WTC11 (cell line): ENCODE measurements at places on chromosomes 6 and 20. TPM values are rescaled to one million over a fixed set of nuclear protein-coding genes. Genes with fewer than 3 reads are reported as not detected.

- H3K36me3 ChIP-seq, result no peaks in the 10 kb centered on the region
- H3K27me3 ChIP-seq, result peaks cover 50% of the 10 kb centered on the region
- DNase-seq, result no peak
- H3K4me1 ChIP-seq, result peaks cover 28% of the 10 kb centered on the region
These were observed 114.8 kb downstream of the RTN4IP1 start for GRCh38 chr6:106514583-106514885.

The THEMIS gene
- total RNA-seq, result 0.39 TPM in 1 of 3 replicates, not detected in the others

The VPS52 gene
- 43.0 to 46.8 TPM (median 43.1 TPM) in 3 replicates for total RNA-seq

The HDGFL1 gene
- total RNA-seq, result not detected in 3 replicates

- H3K27me3 ChIP-seq, result no peaks in the 10 kb centered on the region
- DNase-seq, result no peak
- H3K27ac ChIP-seq, result no peak overlapping the region
- H3K36me3 ChIP-seq, result peaks cover 12% of the 10 kb centered on the region
- H3K4me1 ChIP-seq, result peaks cover 18% of the 10 kb centered on the region
These were observed 66.6 kb downstream of the CDKAL1 start for GRCh38 chr6:20600831-20601230.

- H3K36me3 ChIP-seq, result no peaks in the 10 kb centered on the region
- DNase-seq, result no peak
- H3K27me3 ChIP-seq, result no peaks in the 10 kb centered on the region
- no peak overlapping the region for H3K27ac ChIP-seq
These were observed 184.7 kb downstream of the HDGFL1 start for GRCh38 chr6:22754061-22754460.

DNA sequence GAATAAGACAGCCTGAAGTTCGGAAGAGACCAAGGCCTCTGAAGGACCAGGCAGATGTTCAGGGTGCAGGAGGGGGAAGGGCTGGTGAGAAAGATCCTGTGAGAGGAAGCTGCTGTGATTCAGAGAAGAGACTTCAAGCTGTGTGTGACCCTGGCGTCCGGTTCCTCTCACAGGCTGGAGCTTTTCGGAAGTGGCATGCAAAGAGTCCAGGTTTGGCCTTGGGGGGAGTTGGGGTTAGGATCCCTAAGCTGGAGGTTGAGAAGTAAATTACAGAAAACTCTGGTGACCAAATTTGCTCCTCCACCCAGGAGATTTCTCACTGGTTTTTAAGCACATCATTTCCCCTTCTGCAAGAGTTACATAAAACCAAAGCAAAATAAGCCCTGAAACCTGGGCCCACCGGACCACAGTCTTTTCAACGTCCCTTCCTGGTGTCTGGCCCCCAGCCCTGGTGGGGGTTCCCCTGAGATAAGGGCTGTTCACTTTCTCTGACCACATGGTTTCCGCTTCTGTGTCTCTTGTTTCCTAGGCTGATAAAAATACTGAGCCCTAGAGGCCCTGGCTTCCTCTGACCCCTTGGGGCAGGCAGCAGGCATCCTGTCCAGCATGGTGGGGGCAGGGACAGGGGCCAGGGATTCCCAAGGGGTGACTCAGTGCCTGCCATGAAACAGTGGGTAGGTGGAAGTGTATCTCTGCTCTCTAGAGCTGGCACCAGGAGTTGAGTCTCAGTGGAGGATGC lies 12.0 kb upstream of the LTA start:
- DNase-seq, result no peak
- H3K36me3 ChIP-seq, result peaks cover 15% of the 10 kb centered on the region
- H3K4me1 ChIP-seq, result peaks cover 9% of the 10 kb centered on the region
- peak overlapping the region; percentile 37; the same call in 1 of the 2 replicates for H3K27ac ChIP-seq

DNA sequence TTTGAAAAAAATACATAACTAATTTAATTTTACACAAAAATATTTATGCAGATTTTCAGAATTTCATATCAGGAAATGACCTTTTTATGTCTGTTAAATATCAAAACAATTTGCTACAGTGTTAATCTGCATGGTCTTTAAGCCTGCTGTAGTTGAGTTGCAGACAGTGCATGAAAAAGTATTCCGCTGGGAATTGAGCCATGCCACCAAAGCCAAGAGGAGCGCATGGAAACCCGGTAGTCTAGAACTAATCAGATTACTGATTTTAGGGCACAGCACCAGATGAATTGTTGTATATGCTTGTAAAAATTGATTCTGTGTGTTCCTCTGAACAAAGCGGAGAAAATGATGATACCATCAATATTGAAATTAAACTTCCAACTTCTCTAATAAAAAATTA lies 34.3 kb upstream of the LAMP5 start:
- no peak overlapping the region for H3K27ac ChIP-seq
- no peak overlapping the region for H3K4me3 ChIP-seq
- DNase-seq, result no peak
- peaks cover 4% of the 10 kb centered on the region; the same call in 1 of the 2 replicates for H3K4me1 ChIP-seq
- no peaks in the 10 kb centered on the region for H3K27me3 ChIP-seq
